MM.1S (cell line): ENCODE measurements at places on chromosomes 11 and 22.
A peak's percentile ranks its signal among the peaks of the same experiment; 100 is the strongest.

GRCh38 chr22:36245805-36246356, 6.6 kb upstream of the APOL2 start:
- no peak for DNase-seq
- H3K4me3 ChIP-seq: no peak overlapping the region
- H3K4me1 ChIP-seq: 0 out of 2 replicates have a peak, but pooled peaks cover 9% of the 10 kb centered on the region
- no peaks in the 10 kb centered on the region for H3K27me3 ChIP-seq
- H3K36me3 ChIP-seq: no peaks in the 10 kb centered on the region
- H3K27ac ChIP-seq: no peak overlapping the region

GRCh38 chr22:49286181-49286760, 541.4 kb downstream of the BRD1 start:
- peaks cover 99% of the 10 kb centered on the region for H3K27me3 ChIP-seq
- no peaks in the 10 kb centered on the region for H3K4me1 ChIP-seq

- peaks cover 36% of the 10 kb centered on the region for H3K36me3 ChIP-seq
- DNase-seq: peak; percentile 27
- peak overlapping the region; percentile 96 for H3K4me3 ChIP-seq
- H3K4me1 ChIP-seq: peaks cover 19% of the 10 kb centered on the region
- no peaks in the 10 kb centered on the region for H3K27me3 ChIP-seq
- peak overlapping the region; percentile 93 for H3K27ac ChIP-seq
Observed at GRCh38 chr11:10807493-10808234, 1.1 kb downstream of the EIF4G2 start.

- H3K4me1 ChIP-seq: peaks cover 5% of the 10 kb centered on the region; the same call in 1 of the 2 replicates
- no peaks in the 10 kb centered on the region for H3K27me3 ChIP-seq
- H3K27ac ChIP-seq: no peak overlapping the region
- DNase-seq: no peak
- H3K4me3 ChIP-seq: no peak overlapping the region
Observed at GRCh38 chr11:46827995-46828394, 18.1 kb downstream of the CKAP5 start.

DNA sequence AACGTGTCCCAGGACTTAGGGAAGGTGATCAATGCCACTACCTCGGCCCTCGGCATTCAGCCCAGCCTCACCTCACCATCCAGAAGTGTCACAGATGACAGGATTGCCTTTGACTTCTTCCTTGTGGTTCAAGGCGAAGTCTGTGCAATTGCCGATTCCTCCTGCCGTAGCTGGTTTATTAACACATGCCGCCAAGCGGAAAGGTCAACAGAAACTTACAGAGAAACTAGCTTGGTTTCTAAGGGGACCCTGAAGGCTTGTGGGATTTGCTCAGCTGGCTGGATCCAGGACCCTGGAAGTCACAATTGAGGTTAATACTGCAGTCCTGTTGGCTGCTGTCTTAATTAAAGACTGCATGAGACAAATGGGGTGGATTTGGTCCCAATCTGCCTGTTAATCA, 65.6 kb downstream of the SHANK2 start:
- peaks cover 85% of the 10 kb centered on the region for H3K27me3 ChIP-seq
- H3K36me3 ChIP-seq: no peaks in the 10 kb centered on the region
- no peak overlapping the region for H3K4me3 ChIP-seq
- H3K27ac ChIP-seq: no peak overlapping the region

GRCh38 chr11:26191193-26191592, 140.7 kb upstream of the ANO3 start:
- no peak overlapping the region for H3K27ac ChIP-seq
- H3K27me3 ChIP-seq: no peaks in the 10 kb centered on the region
- DNase-seq: no peak
- H3K36me3 ChIP-seq: no peaks in the 10 kb centered on the region

- H3K4me1 ChIP-seq: peaks cover 10% of the 10 kb centered on the region; the same call in 1 of the 2 replicates
- no peak overlapping the region for H3K27ac ChIP-seq
- DNase-seq: peak; percentile 77
- H3K4me3 ChIP-seq: no peak overlapping the region
- H3K36me3 ChIP-seq: no peaks in the 10 kb centered on the region; the same call in 1 of the 2 replicates
Observed at GRCh38 chr11:62680825-62681240, 2.0 kb upstream of the UBXN1 start.

DNA sequence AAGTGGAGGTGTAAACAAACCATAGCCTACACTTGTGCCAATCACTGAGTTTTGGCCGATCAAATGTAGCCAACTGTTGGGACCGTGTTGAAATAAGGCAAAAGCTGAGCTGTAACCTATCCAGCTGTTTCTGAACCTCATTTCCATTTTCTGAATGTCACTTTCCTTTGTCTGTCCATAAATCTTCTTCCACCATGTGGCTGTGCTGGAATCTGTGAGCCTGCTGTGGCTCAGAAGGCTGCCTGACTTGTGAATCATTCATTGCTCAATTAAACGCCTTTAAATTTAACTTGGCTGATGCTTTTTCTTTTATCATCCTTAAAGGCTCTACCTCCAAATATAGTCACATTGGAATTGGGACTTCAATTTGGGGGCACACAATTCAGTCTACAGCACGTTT, 203.1 kb upstream of the MPPED2 start:
- H3K4me3 ChIP-seq: no peak overlapping the region
- H3K36me3 ChIP-seq: no peaks in the 10 kb centered on the region
- DNase-seq: no peak
- no peak overlapping the region for H3K27ac ChIP-seq
- H3K27me3 ChIP-seq: no peaks in the 10 kb centered on the region

GRCh38 chr11:110716361-110716760, 4.1 kb upstream of the ARHGAP20 start:
- no peaks in the 10 kb centered on the region for H3K27me3 ChIP-seq
- H3K36me3 ChIP-seq: no peaks in the 10 kb centered on the region
- H3K27ac ChIP-seq: no peak overlapping the region
- H3K4me3 ChIP-seq: no peak overlapping the region

- no peak overlapping the region for H3K27ac ChIP-seq
- no peak overlapping the region for H3K4me3 ChIP-seq
- H3K36me3 ChIP-seq: no peaks in the 10 kb centered on the region
- DNase-seq: no peak
Observed at GRCh38 chr11:61769946-61770683, 17.7 kb downstream of the MYRF start.
